Hepatocyte (in vitro differentiated cells): ENCODE measurements at places on chromosomes 11 and 22.

GRCh38 chr22:31143537-31143936, 3.2 kb upstream of the PLA2G3 start:
- no peak for DNase-seq

GRCh38 chr11:121463689-121464335, 11.0 kb upstream of the SORL1-AS1 start:
- DNase-seq, result no peak

DNA sequence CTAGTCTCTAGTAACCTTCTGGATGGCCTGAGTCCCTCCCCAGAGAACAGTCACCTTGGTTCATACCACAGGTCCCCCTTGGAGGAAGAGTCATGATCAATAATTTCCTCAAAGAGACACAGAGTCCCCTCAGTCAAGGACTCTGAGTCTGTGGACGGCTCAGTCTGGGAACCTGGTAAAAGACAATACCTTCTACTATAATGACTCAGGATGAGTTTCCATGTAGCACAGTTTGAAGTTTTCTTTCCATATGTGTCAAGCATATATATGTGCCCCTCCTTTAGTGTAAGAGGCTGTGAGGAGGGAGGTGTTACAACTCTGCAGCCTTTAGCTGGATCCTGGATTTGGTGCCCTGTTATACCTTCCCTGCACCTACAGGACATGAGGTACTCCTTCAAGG, 54.4 kb upstream of the TSKU start:
- DNase-seq, result no peak

DNA sequence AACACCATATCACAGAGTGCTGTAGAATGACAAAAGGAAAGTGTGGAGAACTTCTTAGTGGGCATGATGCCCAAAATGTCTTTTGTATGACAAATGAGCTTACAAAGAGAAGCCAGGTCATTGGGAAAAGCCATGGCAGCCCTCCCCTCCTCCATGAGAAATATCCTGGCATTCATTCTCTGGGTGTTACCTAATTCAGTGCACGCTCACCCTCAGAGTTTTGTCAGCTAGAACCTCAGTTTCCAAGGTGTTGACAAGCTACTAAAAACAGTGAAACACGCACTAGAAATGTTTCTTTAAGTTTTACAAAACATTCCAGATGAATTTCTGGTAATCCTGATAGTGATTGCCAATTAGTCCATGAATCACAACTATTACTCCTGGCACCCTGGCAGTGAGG, 105.4 kb upstream of the FSHB start:
- no peak for DNase-seq

- DNase-seq, result peak; percentile 75
Observed at GRCh38 chr11:73330569-73331093, 22.6 kb downstream of the ARHGEF17 start.

GRCh38 chr11:95419915-95420314, 188.9 kb upstream of the SESN3 start:
- peak; percentile 51 for DNase-seq

- DNase-seq, result no peak
Observed at GRCh38 chr11:2441171-2441570, 3.1 kb downstream of the TRPM5 start.

GRCh38 chr22:43118953-43119458, 8.5 kb downstream of the BIK start:
- no peak for DNase-seq

DNA sequence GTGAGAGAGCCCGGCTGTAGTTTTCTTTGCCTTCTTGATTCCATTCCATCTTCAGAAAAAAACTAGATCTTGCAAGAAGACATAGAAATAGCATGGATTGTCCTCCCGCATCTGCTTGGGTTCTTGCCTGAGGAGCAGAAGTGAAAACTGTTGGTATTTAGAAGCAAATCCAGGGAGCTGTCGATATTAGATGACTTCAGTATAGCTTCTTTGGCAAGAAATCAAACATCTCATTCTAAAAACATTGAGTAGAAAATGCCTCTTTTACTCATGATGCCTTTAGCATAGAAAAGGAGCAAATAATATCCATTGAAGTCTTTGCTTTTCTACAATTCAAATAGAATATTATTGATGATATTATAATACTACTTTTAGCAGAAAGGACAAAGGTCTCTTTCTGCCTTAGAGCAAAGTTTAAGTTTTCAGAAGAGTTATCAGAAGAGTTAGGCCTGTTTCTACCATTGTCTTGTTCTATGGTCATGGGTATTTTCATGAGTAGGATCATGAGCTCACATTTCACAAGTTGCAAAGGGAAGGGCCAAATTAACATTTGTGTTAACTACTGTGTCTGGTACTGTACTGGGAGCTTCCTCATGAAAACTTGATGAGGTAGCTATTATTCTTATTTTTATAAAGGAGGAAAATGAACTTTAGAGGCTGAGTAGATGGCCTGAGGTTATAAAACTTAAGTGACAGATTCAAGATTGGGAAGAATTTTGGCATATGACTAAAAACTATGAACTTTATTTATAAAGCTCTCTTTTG, 49.7 kb downstream of the EXT2 start:
- DNase-seq, result no peak
